ENCODE measurements at places on chromosomes 1 and 21. TPM values are rescaled to one million over a fixed set of nuclear protein-coding genes. Genes with fewer than 3 reads are reported as not detected.

The RNF207 gene
- 7.2 TPM for total RNA-seq

The KRTAP7-1 gene
- total RNA-seq: not detected

The RNU1-2 gene
- total RNA-seq: 3,994 TPM

The CBS gene
- total RNA-seq: 0.65 TPM

The ODF2L gene
- 76.0 TPM for total RNA-seq

The LCE2B gene
- not detected for total RNA-seq

The GJC2 gene
- total RNA-seq: 3.1 TPM

The KCNJ10 gene
- not detected for total RNA-seq

The DNTTIP2 gene
- total RNA-seq: 60.9 TPM

The KRTAP10-6 gene
- not detected for total RNA-seq

The GBP4 gene
- 36.5 TPM for total RNA-seq

The TPTE gene
- not detected for total RNA-seq

The MRAP gene
- total RNA-seq: not detected

All from T-cell (primary cell).